Activated T-cell treated with anti-CD3 and anti-CD28 coated beads, Interleukin-2, amount 50 U/mL, for 4 hours (primary cell): ENCODE measurements at places on chromosomes 4 and X.

- no peak for DNase-seq
Measured at GRCh38 chr4:5895287-5895686, 2.4 kb upstream of the CRMP1 start.

DNA sequence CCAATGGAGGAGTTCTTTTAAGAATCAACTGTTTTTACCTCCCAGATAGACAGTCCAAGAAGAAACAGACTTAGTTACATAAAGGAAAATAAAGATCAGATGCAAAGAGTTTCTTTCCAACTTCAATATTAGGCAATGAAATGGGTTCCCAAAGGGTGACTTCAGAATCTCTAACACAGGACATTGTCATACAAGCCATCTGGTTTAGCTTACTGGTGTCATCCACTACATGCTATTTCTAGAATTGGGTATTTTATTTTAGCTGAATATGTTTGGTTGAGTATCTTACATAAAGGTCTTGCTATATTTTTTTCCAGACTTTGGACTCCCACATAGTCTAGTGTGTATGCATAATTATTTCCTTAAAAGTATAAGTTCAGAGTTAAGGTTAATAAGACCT, 162.1 kb upstream of the SLC7A11 start:
- no peak for DNase-seq

- DNase-seq: no peak
Measured at GRCh38 chrX:2664502-2664901, 26.6 kb upstream of the CD99 start.

DNA sequence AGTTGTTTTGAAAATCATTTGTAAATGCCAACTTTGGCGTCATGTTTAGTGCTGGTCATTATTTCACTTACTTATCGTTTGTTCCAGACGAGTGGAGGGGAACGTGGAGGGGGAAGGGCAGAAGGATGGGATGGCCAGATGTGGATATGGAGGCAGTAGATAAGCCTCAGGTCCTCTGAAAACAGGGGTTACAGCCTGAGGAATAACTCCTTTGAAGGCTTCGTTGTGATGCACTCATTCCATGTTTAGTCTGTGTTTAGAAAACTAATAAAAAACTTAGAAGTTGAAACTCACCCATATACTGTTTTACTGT, 1.1 kb downstream of the MOB1B start:
- DNase-seq: no peak

GRCh38 chr4:55303760-55304165, 42.3 kb upstream of the SRD5A3 start:
- no peak for DNase-seq
